Chondrocyte (in vitro differentiated cells): ENCODE measurements at places on chromosomes 5 and 9. TPM values are rescaled to one million over a fixed set of nuclear protein-coding genes. Genes with fewer than 3 reads are reported as not detected.

Gene SLC22A4
- total RNA-seq: 4.2 to 5.4 TPM (median 4.8 TPM) in 3 replicates

Gene PGM5
- not detected in 3 replicates for total RNA-seq

Gene OMD
- total RNA-seq: 25.6 to 148 TPM (median 28.5 TPM) in 3 replicates

GRCh38 chr9:88653911-88654310 is 118.9 kb downstream of the NXNL2 start:
- no peaks in the 10 kb centered on the region for H3K27me3 ChIP-seq
- H3K4me1 ChIP-seq: peaks cover 12% of the 10 kb centered on the region
- no peak for DNase-seq
- no peak overlapping the region for H3K27ac ChIP-seq
- H3K36me3 ChIP-seq: no peaks in the 10 kb centered on the region
- no peak overlapping the region for H3K4me3 ChIP-seq

DNA sequence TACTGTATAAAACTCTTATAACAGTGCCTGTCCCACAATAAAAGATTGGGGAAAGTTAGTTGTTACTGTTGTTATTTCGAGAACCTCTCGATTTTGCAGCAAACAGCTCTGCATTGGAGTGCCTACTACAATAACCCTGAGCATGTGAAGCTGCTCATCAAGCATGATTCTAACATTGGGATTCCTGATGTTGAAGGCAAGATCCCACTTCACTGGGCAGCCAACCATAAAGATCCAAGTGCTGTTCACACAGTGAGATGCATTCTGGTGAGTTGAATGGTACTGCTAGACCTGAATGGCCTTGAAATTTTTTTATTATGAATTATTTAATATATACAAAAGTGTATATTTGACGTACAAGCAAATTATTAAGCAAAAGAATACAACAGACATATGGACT is 123.2 kb downstream of the TEX10 start:
- H3K4me3 ChIP-seq: no peak overlapping the region
- no peak for DNase-seq
- peaks cover 21% of the 10 kb centered on the region for H3K36me3 ChIP-seq
